ENCODE measurements at places on chromosomes 1 and 21. TPM values are rescaled to one million over a fixed set of nuclear protein-coding genes. Genes with fewer than 3 reads are reported as not detected.

DNA sequence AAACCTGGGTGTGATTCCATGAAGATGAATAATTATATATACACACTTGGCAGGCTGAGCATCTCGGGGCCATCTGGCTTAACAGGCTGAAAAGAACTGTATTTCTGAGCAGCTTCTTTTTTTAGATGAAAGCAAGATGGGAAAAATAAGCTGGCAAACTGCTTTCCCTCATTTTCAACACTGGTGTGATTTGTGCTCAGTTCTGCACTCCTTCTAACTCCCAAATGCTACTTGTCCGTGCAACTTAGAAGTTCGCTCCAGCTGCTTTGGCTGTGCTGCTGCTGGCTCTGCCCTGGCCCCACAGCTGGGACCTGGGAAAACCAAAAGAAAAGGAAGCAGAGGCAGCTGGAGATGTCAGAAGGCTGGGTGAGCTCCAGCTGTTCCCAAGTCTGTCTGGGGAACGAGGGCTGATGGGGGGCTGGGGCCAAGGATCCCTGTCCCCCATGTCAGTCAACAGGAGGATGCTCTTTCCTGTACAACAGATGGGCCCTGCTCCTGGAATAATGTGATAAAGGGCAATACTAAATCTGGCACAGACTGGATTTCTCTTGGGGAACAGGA is 44.9 kb downstream of the PAFAH2 start:
- no peak overlapping the region for H3K4me3 ChIP-seq
- H3K27me3 ChIP-seq: no peaks in the 10 kb centered on the region
- H3K27ac ChIP-seq: no peak overlapping the region
- H3K36me3 ChIP-seq: no peaks in the 10 kb centered on the region

DNA sequence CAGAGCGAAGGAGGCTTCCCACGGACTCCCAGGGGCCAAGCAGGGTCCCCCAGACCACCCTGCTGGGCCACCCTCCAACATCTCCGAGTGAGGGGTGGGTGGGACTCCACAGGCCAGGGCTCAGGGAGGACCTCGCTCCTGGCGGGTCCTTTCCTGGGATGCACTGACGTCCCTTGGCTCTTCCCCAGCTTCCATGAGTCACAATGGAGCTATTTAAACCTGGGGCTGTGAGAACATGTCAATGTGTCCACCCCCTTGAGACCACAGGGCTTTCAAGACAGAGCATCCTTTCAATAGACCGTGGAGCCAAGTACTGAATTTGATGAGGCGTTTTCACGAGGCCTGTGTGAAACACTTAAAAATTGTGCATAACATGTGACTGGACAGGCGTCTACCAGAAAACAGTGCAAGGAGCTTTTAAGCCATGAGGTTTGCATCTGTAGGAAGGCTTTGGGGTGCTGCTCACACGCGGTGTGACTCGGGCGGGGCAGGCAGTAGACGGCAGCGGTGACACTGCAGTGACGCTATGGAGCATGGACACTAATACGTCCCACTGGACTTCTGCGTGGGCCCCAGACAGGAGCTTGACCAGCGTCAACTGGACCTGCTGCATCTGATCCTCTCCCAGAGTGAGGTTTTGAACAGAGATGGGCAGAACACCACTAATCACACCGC is 24.1 kb upstream of the NPHP4 start:
- H3K27me3 ChIP-seq: no peaks in the 10 kb centered on the region
- DNase-seq: no peak
- peaks cover 19% of the 10 kb centered on the region for H3K36me3 ChIP-seq
- H3K4me3 ChIP-seq: no peak overlapping the region
- H3K4me1 ChIP-seq: no peaks in the 10 kb centered on the region

GRCh38 chr1:151718666-151719065 is 2.1 kb upstream of the CELF3 start:
- no peak overlapping the region for H3K4me3 ChIP-seq
- H3K27ac ChIP-seq: no peak overlapping the region
- H3K36me3 ChIP-seq: no peaks in the 10 kb centered on the region

DNA sequence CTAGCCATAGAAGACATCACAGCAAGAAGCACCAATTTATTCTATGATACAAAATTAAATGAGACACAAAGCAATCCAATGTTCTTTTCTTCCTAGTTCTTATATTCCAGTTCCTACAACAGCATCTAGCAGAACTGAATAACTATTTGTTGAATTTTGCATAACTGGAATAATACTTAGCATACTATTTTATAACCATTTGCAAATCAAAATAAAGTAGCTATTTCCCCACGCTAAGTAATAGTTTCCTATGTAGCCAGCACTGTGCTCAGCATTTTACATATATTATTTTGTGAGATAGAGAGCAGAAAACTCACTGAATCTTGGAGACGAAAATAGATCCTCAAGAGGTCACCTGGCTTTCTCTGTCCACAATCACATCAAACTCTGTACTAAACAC is 42.1 kb downstream of the KCNH1 start:
- no peak for DNase-seq
- H3K27ac ChIP-seq: no peak overlapping the region
- H3K4me3 ChIP-seq: no peak overlapping the region
- H3K36me3 ChIP-seq: no peaks in the 10 kb centered on the region
- H3K4me1 ChIP-seq: no peaks in the 10 kb centered on the region

The LIX1L gene
- 36.2 TPM for total RNA-seq

The RIIAD1 gene
- not detected for total RNA-seq

The HNRNPCL2 gene
- total RNA-seq: not detected

The NPHS2 gene
- not detected for total RNA-seq

The OR2T35 gene
- not detected for total RNA-seq

Measured in CD4-positive, CD25-positive, alpha-beta regulatory T cell (primary cell).